CD4-positive, alpha-beta memory T cell (primary cell): ENCODE measurements at places on chromosomes 16 and 17. TPM values are rescaled to one million over a fixed set of nuclear protein-coding genes. Genes with fewer than 3 reads are reported as not detected.

- no peak for DNase-seq
Measured at GRCh38 chr17:1012823-1013728, 16.1 kb downstream of the TIMM22 start.

DNA sequence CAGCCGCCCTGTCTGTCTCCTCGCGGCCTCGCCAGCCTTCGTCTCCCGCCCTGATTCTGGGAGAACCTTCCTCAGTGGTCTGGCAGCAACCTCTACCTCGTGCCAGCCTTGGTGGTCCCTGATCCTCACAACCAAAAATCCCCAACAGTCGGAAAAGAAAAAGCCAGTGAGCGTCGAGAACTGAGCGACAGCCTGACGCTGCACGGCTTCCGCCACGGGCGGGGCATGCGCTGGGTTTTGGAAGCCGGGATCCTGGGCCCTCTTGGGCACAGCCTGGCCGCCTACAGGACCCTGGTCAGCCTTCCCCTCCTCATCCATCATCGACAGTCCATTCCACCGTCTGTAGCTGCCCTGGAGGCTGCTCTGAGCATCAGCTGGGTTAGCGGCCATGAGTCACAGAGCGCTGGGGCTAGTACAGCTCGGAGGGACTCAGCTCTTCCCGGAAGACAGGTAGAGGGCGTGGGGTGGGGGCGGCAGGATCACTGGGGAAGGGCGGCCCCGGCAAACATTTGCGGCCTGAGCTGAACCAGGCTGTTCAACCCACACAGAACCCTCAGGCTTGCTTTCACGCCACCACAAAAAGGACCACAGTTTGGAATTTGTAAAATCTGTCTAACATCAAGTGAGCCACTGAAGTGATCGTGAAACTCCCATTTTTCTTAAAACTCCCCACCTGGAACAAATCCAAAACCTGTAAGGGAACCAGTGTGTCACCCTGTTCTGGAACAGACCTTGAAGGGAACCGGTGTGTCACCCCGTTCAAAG lies 55.4 kb upstream of the DOC2B start:
- DNase-seq = no peak

DNA sequence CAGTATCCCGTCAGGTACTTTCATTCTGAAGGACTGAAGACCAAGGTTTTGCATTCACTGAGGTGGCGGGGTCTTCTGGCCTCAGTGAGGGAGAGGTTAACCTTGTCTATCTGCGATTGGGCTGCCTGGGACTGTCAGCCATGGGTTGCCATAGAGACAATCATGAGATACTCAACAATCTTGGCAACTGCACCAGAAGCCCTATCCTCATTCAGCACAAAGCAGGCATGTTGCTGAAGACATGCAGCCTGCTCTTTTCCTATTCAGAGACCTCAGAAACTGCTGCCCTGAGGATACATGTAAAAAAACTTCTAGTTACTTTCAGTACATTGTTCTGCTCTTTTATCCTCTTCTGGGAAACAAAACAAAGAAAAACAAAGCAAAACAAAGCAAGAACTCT lies 146.3 kb upstream of the PIRT start:
- no peak for DNase-seq

The CNGB1 gene
- polyA plus RNA-seq = not detected

The GJC1 gene
- not detected for polyA plus RNA-seq

The ARHGAP44 gene
- polyA plus RNA-seq = not detected
